ENCODE measurements at places on chromosomes 7 and 10. TPM values are rescaled to one million over a fixed set of nuclear protein-coding genes. Genes with fewer than 3 reads are reported as not detected.

GRCh38 chr10:114319406-114320248 lies 80.6 kb downstream of the VWA2 start:
- no peak for DNase-seq

DNA sequence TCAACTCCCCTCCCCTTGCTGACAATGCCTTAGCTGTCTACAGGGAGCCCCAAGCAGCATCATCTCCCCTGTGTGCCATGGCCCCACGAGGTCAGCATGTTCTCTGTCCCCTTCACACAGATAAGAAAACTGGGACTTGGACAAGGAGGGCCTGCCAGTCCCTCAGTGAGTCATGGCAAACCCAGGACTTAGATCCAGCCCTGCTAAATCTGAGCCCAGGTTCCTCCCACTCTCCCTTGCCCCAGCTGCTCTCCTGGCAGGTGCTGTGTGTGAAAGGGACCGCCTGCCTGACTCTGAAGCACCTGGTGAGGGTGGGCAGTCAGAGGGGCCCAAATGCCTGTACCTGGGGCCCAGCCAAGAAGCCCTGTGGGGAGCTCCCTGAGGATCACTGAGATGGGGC lies 7.4 kb downstream of the CRHR2 start:
- DNase-seq: no peak

GRCh38 chr10:33556620-33557019 lies 222.2 kb upstream of the NRP1 start:
- DNase-seq: no peak

DNA sequence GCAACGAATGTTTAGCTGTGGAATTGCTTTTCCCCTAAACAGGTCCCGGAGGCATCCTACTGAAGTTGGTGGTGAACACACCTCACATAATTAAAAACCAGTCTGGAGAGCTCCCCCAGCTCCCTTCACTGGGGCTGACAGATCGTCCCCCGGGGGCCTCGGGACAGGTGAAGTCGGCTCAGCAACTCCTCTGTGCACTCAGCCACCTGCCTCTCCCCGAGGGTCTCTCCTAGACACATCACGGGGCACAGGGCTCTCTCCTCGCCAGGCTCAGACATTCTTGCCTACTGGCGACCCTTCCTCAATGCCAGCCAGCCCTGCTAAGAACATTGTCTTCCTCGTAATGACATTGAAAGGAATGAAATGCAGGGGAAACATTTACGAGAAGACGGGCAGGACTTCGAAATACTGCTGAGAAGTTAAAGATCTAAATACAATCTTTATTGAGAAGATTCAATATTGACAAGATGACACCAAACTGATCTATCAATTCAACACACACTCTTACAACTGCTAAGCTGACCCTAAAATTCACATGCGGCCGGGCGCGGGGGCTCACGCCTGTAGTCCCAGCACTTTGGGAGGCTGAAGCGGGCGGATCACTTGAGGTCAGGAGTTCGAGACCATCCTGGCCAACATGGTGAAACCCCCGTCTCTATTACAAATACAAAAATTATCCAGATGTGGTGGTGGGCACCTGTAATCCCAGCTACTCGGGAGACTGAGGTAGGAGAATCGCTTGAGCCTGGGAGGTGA lies 88.1 kb upstream of the DNAAF5 start:
- DNase-seq: no peak

DNA sequence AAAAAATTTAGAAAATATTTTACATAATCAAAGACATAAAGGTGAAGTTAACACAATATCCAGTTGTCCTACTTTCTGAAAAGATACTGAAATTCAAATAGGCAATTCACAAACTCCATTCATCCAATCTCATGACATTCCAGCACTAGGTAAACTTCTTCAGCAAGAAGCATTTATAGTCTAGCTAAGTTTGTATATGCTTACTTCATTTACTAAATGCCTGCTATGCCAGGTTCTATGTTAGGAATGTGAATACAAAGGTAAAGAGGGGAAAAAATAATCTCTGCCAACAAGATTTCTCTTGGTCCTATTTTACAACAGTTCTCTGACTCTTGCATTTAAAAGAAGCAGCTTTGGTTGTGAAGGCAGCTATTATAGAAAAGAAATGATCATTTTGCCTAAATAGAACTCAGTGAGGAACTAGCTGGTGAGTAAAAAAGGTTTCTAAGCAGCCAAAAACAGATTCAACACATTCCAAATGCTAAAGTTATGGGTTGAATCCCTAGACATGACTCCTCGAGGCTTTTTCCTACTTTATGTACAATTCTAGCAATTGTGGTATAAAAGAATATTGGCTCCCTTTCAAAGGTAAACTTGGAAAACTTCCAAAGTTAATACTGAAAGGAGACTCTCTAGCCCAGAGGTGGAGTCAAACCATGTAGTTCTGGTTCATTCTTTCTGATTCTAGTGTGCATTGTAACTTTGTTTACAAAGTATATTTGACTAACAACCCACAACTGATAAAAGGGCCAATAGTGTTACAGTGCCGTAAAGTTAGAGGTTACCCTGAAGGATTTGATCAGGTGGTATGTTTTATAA lies 30.9 kb upstream of the KLHL7 start:
- no peak for DNase-seq

DNA sequence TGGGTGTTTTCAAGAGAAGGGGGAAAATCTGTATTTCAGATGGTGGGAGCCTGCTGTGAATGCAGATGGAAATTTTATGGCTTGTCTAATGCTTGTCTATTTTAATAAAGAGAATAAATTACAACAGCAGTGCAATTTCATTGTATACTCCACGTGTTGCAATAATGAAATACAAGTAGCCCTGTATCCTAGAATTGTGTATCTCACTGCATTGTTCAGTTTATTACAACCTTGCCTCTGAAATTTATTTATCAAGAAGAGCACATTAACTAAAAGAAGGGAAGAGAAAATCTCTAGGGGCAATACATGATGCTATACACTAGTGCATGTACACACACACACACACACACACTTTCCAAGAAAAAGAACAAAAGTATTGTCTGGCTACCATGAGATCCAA lies 21.8 kb downstream of the ANK3 start:
- DNase-seq: no peak

- DNase-seq: no peak
Measured at GRCh38 chr10:30831426-30831825, 200.2 kb downstream of the ZNF438 start.

DNA sequence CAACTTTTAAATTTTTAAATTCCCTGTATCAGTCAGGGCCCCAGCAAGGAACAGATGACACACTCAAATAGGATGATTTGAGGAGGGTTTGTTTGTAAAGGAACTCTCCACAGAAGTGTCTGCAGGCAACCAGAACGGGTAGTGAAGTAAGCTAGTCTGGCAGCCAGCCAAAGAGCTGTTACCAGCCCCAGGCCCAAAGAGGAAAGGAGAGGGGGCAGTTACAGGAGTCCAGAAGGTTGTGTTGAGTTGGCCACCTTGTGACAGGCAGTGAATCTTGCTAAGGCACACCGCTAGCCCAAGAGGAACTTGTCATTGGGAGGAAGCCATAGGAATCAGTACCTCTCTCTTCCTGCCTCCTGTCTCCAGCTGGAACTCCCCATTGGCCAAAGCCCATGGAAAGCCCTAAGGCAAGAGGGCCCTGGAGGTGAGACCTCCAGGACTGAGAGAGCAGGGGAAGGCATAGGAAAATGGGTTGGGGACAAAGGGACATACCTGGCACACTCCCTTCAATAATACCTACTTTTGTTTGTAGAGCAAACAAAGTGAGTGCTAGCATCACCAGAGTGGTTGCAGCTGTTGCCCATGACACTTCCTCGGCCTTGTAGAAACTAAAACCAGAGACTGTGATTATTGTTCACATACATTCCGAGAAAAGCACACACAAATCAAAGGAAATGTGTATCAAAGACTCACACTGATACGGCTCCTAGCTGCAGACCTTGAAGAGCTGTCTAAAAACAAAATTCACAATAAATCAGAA lies 25.4 kb upstream of the GATAD1 start:
- DNase-seq: no peak

DNA sequence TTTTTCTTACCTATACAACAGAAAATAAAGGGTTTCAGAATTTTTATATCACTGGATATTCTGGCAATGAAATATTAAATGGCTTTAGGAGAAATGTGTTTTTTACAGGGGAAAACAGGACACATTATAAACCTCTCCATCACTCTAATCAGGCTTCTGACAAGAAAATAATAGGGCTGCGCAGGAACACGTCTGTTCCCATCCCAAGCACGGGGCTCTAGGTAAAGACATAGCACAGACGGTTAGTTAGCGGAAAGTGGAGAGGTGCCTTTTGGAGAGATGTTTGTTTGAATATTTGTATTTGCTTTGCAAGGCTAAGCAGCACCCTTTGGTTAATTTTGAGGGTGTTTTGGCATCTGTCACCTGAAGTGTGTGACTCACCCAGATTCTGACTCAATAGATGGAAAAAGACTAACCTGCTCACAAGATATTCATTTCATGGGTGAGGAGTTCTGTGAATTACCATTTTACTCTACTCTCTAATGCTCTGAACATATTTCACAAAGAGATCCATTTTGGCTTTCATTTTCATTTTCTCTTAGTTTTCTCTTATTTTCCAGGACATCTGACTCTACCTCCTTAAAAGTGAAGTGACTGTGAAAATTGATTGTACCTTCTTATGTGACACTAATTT lies 174.5 kb upstream of the AKR1E2 start:
- DNase-seq: no peak

- no peak for DNase-seq
Measured at GRCh38 chr10:121654021-121654545, 55.8 kb upstream of the FGFR2 start.

- DNase-seq: no peak
Measured at GRCh38 chr7:70340236-70340635, 742.0 kb downstream of the AUTS2 start.

GRCh38 chr10:101536800-101537199 lies 51.3 kb downstream of the POLL start:
- no peak for DNase-seq

DNA sequence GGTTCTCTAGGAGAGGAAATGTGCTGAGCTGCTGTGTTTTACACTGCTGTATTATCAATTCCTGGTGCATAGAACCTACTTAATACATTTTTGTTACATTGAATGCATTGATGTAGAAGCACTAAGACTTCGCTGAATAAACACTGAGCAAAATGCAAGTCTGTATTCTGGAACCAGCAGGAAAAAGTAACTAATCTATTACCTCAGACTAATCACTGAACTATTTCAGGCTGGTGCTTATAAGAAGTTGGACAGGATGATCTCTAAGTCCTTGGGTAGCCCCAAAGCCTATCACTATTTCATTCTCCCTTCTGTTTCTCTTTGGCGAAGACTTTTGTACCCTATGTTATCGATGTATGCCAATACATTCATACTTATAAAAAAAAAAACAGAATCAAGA lies 87.2 kb upstream of the LRRTM3 start:
- DNase-seq: no peak

- DNase-seq: no peak
Measured at GRCh38 chr7:116162254-116162653, 48.1 kb upstream of the TES start.

GRCh38 chr10:119826771-119827170 lies 45.9 kb downstream of the MCMBP start:
- no peak for DNase-seq

Gene SIRT1
- total RNA-seq: 16.1 TPM

Gene MMP21
- total RNA-seq: not detected

Gene HYAL4
- total RNA-seq: 0.32 TPM

Gene GDI2
- 107 TPM for total RNA-seq

Gene CLDN3
- total RNA-seq: not detected
